ENCODE measurements at places on chromosomes 3 and 15.

- no peak for DNase-seq
These were observed 555.2 kb downstream of the MAGI1 start for GRCh38 chr3:65483480-65483879.

DNA sequence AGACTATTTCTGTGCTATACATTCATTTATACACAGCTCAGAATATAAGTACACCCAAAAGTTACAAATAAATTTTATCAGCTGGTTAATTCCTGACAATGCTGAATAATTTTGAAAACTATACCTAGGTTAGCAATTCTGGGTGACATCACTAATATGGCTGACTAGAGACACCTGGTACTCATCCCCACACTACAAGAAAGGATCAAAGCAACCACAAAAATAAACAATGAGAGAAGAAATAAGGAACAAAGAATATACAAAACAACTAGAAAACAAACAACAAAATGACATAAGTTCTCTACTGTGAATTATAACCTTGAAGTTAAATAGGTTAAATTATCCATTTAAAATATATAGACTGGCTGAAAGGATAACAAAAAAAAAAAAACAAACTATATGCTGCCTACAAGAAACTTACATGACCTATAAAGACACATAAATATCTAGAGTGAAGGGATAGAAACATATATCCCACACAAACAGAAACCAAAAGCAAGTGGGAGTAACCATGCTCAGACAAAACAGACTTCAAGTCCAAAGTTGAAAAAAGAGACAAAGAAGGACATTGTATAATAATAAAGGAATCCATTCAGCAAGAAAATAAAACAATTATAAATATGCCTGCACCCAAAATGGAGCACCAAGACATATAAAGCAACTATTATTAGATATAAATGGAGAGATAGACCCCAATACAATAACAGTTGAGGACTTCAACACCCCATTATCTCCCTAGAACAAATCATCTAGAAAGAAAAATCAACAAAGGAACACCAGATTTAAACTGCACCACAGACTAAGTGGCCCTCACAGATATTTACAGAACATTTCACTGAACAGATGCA lies 57.8 kb downstream of the IMPG2 start:
- no peak for DNase-seq

DNA sequence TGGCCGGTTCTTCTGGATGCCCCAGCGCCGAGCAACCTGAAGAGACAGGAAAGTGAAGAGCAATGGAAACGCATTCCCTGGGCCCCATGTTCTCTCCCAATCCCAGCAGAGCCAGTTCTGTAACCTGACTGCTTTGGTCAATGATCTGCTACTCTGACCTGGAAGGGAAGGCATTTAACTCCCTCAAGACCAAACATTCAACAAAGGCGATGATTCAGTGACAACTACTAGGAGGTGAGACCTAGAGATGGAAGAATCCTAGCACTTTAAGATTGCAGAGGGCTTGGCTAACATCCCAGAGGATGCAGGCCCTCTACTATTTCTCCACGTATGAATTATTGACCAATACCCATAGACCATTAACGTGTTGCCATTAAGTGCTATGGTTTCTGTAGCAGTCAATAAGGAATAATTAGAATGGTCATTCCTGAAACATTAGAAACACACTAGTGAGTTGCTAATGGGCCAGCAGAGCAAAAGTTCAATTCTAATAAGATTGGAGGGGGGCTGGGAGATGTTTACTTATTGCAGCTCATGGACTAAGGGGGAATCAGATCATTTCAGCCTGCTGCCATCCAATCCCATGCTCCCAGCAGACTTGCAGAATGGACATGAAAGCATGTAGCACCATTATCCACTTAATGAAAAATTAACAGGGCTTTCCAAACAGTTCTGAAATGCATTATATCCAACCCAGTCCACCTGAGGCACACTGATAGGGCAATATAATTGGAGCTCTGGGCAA lies 56.6 kb downstream of the ETV5 start:
- no peak for DNase-seq

- DNase-seq, result no peak
These were observed 105.3 kb upstream of the LINGO1 start for GRCh38 chr15:77738038-77738370.

DNA sequence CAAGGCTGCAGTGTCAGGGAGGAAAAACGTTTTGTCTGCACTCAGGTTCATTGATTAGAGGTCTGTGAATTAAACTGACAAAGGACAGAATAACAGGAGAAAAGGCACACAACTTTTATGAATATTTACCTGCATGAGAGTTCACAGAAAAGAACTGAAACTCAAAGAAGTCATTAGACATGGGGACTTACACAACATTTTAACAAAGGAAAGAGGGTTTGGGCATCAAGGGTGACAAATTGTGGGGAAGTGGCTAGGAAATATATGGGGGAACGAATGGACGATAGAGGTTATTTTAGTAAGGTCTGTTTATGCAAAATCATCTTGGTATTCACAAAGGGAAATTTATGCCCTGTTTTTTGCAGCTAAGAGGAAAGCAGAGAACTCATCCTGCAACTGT lies 65.6 kb upstream of the C15orf39 start:
- no peak for DNase-seq

DNA sequence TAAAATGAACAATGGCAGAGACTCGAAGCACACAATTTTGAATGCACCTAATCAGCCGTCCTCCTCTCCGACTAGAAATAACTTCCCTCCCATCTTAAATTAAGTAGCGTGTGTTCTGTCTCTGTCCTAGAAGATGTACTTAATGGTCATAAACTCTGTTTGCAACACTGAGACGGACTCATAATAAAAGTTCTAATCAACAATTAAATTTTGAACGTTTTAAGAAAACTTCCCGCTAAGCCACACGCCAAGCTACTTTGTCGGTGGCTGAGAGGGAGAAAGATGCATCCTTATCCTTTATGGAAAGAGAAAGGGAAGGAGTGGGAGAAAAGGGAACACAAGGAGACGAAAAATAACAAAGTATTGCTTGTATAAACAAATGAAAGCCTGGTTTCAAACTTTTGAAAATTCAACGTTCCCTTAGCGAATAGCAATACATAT lies 989 bp downstream of the GNB4 start:
- no peak for DNase-seq

- DNase-seq, result peak; percentile 1
These were observed 3.0 kb downstream of the BBX start for GRCh38 chr3:107525644-107526305.

GRCh38 chr3:58071480-58071971 lies 63.3 kb downstream of the FLNB start:
- DNase-seq, result no peak

DNA sequence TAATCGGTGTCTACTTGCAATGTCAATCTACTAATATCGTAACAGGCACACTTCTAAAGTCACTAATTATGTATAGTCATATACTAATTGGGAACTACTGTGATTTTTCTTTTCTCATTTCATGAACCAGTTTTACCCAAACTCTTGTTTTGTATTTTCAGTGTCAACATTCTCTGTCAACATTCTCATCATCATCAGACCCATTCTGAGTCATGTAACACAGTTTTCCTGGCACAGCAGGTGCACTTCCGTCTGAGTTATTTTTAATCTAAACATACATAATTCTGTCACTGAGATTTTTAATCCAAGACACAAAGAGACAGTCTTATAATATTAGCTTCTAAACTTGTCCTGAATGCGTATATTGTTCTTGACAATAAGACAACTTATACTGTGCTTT lies 205.1 kb upstream of the EIF1B start:
- no peak for DNase-seq

DNA sequence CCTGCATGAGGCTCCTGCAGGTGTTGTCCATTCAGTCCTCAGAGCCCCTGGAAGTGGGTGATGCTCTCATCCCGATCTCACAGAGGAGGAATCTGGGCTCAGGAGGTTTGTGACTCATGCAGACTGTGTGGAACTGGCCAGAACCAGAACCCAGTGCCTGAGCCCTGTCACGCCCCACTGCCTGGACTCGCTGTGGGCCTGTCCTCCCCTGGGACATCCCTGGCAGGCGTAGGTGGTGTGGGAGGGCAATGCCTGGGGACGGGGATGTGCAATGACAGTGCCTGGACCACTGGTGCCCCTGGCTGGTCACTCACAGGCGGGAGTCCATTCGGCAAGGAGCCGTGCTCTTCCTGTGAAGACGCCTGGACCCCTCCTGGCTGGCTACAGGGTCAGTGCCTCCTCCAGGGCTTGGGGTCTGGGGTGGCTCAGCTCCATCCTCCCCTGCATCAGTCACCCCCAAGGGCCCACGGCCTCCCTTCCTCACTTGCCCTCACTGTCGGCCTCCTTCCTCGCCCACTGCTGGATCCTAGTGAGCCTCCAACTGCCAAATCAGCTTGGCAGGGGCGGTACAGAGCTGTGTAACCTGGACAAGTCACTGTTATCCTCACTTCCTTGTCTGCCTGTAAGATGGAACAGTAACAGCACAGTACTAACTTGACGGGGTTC lies 14.9 kb downstream of the PSTPIP1 start:
- no peak for DNase-seq
